SK-N-SH (cell line): ENCODE measurements at places on chromosomes 1 and 21.

GRCh38 chr1:225755671-225756319 is 21.8 kb upstream of the SRP9 start:
- no peak for DNase-seq

GRCh38 chr1:234565132-234565531 is 44.8 kb downstream of the IRF2BP2 start:
- no peak for DNase-seq

DNA sequence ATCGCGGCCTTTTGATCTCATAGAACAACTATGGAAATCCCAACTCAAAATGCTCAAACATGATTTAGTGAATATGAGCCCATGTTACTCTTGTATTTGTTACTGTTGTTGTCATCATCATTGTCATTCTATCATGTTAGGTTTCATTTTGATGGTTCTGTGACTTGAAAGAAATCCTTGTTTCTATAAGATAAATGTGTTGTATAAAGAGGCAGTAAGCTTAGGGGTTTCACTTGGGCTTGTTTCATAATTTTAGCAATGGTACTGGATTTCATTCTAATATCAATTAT is 15.3 kb upstream of the GBP5 start:
- DNase-seq: no peak

GRCh38 chr1:68383092-68383491 is 66.7 kb downstream of the RPE65 start:
- DNase-seq: no peak

- no peak for DNase-seq
Observed at GRCh38 chr1:193388683-193389082, 202.3 kb upstream of the B3GALT2 start.

DNA sequence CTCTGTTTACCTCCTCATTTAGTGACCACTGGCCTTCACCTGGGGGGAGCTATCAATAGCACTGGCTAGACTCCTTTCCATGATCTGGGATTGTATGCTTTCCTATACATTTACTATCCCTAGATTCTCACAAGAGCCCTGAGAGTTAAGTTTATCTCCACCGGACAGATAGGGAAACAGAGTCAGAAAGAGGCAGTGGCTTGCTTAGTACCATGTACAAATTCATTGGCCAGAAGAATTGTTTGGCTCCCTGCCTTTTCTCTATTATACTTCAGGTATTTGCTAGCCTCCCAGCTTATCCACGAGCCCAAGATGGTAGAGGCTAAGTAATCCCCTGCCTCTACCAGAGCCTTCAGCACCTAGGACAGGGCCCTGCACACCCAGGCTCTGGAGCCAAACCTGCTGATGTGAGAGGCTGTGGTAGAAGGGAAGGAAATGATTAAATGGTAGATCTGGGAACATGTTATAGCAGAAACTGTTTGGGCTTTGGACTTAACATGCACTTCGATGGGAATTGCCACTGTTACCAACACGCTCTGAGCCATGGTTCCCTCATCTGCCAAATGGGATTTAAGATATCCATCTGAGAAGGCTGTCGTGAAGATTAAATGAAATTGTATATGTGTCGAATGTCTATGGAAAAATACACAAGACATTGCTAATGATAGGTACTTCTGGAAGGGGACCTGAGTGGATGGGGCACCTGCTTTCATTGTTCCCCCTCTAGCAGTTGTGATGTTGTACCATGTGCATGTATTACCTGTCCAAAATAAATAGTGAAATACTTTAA is 3.1 kb upstream of the BLACAT1 start:
- no peak for DNase-seq

GRCh38 chr1:213122514-213122929 is 71.5 kb downstream of the RPS6KC1 start:
- DNase-seq: peak; percentile 5

GRCh38 chr1:68229650-68230483 is 2.5 kb downstream of the WLS start:
- DNase-seq: no peak

GRCh38 chr1:236311040-236311439 is 29.3 kb upstream of the ERO1B start:
- DNase-seq: no peak

DNA sequence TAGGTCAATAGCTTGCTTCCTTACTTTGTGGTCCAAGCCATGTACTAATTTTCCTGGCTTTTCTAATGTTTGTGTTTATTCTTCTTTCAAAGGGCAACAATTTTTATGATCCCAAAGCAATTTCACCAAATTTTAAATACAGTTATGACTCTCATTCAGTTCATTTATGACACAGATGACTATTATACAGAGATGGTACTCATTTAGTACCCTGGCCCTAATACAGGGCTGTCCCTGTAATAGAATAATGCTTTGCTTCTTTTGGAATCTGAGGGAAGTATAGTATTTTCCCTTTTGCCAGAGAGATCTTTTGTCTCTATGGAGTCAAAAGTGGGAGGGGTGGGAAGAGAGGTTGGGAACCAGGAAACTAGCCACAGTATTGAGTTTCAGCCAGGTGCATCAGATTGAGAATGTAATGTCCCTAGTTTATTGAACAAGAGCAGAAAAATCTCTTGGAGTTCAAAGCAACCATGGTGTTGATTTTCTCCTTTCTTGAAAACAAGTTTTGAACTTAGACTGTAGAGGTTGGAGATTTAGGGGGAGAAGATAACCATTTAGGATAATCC is 20.4 kb downstream of the DENND2D start:
- DNase-seq: no peak

GRCh38 chr1:230759369-230760065 is 12.3 kb downstream of the CAPN9 start:
- no peak for DNase-seq

GRCh38 chr21:17658931-17659330 is 46.2 kb upstream of the BTG3 start:
- DNase-seq: no peak

DNA sequence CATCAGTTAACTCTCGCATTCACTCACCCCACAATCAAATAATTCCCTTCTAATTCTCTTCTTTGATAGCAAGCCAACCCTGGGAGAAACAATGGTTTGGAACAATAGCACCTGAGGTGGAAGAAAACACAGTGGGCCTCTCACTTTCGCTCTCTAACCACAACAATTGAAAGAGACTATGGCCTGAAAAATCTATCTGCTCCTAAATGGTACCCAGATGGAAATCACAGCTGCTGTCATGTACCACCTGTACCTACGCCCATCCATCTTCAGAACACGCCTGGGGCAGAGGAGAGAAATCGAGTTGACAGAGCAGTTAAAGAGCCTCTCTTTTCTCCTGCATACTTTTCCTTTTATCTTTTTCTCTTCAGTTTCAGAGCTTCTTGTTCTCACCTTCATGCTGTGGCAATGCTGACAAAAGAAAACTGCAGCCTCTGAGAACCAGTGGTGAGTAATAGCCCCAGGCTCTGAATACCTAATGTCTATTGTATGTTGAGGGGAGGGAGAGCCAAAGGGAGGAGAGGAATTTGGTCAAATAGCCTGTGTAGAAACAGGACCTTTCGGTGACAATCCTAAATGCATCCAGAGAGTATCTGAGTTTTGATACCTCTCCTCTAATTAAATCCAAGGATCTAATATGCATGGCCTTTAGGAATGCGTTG is 57.7 kb downstream of the ZC3H11B start:
- DNase-seq: no peak

DNA sequence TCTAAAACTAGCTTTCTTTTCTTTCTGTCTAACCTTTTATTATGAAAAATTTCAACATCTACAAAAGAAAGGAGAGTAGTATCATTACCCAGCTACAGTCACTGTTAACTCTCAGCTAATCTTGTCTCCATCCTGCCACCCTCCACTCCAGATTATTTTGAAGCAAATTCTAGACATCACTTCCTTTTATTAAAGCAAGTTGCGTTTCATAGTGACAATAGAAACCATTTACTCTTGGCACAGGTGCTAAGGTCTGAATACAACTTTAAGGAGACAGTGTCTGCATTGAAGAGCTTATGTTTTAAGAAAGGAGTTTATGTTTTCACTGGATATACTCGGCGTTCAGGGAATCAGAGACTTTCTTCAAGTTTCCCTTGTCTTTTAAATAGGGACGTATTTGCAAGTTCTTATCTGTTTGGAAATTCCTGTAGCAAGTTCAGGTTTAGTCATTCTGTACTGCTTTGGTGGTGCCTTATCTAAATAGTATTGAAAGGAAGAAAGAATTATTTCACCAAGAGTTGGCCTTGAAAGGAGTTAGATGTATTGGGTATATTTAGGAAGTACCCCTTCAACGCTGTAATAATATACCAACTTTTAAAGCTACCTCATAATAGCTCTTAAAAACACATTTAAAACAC is 42.7 kb downstream of the ITSN1 start:
- DNase-seq: no peak
